ENCODE measurements at places on chromosomes 16 and 17.

DNA sequence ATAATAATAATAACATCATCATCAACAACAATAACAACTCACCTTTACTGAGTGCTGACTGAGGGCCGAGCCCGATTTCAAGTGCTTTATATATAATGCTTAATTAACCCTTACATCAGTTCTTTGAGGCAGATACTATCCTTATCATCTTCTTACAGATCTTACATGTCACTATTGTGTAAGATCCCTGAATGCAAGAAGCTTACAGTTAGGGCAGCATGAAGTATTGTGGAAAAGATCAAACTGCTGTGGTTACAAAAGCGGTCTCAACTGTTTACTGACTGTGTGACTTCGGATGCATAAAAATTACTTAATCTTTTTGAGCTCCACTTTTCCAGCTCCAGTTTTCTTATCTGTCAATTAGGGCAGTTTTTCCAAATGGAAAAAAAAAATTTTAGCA lies 3.3 kb downstream of the VAT1 start:
- DNase-seq: no peak

- DNase-seq: no peak
Measured at GRCh38 chr17:39763051-39763820, 25.5 kb downstream of the GRB7 start.

- peak; percentile 55 for DNase-seq
Measured at GRCh38 chr17:82231562-82232321, 2.9 kb downstream of the SLC16A3 start.

- no peak for DNase-seq
Measured at GRCh38 chr17:10652984-10653659, 4.0 kb downstream of the MYH3 start.

GRCh38 chr17:48791128-48792032 lies 25.6 kb downstream of the TTLL6 start:
- peak; percentile 67 for DNase-seq

- DNase-seq: peak; percentile 90
Measured at GRCh38 chr17:29617481-29618271, 5.0 kb downstream of the CORO6 start.

DNA sequence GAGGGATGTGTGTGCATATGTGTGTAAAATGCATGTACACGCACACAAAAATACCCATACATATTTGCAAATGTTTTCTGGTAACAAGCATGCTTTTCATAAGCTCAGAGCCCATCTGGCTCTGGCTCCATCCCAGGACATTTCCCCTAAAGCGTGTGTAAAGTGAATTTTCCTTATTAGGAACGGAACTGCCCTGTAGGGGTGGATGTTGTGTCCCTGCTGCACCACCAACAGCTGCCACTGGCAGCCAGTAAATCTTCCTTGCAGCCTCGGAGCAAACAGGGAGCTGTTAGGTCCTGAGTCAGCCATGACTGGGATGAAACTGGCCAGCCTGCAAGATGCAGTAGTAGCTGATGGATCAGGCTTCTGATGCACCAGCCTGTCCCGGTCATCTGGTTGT lies 393.5 kb downstream of the UTP18 start:
- DNase-seq: peak; percentile 9

DNA sequence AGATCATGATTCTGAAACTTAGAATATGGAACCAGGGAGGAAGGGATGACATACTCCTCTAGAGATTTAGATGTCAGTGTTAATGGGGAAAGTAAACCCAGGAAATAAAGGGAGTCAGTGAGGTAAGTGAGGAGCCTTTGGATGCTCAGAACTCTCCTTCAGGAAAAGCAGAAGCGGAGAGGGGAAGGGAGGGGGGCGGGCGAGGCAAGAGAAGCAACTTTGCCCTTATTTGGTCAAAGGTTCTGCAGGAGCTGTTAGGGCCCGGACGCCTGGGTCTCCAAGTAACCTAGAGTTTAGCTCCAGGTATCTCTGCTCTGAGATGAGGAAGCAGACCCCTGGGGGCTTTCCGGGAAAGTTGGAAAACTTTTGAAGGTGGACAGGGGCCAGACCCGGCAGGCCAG lies 1.3 kb downstream of the PFN1 start:
- DNase-seq: no peak

DNA sequence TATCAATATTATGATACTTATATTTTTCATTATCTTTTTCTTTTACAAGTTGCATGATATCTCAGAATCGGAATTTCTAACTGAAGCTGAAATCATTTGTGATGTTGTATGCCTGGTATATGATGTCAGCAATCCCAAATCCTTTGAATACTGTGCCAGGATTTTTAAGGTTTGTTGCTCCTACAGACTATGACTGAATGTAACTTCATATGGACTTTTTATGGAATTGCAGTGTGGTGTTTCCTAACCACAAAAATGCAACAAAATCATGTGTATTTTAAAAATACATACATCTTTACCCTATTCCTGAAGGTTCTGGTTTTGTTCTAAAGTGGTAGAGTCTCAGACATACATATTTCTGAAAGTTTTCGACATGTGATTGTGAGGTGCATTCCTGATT lies 58.8 kb upstream of the RHBDL3 start:
- DNase-seq: no peak

GRCh38 chr16:80792031-80792430 lies 12.4 kb downstream of the CDYL2 start:
- DNase-seq: no peak

- no peak for DNase-seq
Measured at GRCh38 chr17:54985476-54985875, 16.9 kb downstream of the STXBP4 start.

Data from head of caudate nucleus (tissue), 42 donors.